Activated CD4-positive, CD25-positive, alpha-beta regulatory T cell (primary cell): ENCODE measurements at places on chromosomes 4 and X.

DNA sequence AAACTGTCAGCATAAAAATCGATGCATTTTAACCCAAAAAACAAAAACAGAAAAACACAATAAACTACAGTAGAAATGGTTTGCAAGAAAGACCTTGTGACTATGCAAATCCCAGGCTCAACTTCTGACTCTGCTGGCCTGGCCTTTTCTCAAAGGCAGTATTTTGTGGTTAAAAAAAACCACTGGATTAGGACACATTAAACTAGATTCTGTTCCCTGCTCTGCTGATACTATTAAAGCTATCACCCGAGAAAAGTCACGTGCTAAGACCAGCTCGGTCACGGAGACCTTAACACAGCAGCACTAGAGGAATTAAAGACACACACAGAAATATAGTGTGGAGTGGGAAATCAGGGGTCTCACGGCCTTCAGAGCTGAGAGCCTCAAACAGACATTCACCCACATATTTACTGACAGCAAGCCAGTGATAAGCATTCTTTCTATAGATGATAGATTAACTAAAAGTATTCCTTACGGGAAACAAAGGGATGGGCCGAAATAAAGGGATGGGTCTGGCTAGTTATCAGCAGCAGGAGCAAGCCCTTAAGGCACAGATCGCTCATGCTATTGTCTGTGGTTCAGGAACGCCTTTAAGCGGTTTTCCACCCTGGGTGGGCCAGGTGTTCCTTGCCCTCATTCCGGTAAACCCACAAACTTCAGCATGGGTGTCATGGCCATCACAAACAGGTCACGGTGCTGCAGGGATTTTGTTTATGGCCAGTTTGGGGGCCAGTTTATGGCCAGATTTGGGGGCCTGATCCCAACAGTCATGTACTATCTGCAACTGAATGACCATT, 16.1 kb downstream of the CBR4 start:
- no peak for DNase-seq

DNA sequence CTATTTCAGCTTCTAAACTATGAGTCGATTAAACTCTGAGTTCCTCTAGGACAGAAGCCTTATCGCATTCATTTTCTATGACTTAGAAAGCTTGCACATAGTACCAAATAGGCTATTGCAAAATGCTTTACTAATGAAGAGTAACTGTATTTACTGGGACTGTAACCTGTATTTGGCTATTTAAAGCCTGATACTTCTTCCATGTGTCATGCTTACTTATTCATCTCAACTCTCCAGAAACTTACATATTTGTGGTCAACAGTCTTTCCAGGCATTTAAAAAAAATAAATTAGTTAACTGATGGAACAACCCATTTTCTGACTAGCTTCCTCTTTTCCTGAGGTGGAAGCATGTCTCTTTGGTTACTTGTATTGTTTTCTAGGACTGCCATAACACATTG, 467.9 kb downstream of the PCDH11X start:
- no peak for DNase-seq

- no peak for DNase-seq
Observed at GRCh38 chr4:6493658-6494304, 21.4 kb upstream of the PPP2R2C start.

DNA sequence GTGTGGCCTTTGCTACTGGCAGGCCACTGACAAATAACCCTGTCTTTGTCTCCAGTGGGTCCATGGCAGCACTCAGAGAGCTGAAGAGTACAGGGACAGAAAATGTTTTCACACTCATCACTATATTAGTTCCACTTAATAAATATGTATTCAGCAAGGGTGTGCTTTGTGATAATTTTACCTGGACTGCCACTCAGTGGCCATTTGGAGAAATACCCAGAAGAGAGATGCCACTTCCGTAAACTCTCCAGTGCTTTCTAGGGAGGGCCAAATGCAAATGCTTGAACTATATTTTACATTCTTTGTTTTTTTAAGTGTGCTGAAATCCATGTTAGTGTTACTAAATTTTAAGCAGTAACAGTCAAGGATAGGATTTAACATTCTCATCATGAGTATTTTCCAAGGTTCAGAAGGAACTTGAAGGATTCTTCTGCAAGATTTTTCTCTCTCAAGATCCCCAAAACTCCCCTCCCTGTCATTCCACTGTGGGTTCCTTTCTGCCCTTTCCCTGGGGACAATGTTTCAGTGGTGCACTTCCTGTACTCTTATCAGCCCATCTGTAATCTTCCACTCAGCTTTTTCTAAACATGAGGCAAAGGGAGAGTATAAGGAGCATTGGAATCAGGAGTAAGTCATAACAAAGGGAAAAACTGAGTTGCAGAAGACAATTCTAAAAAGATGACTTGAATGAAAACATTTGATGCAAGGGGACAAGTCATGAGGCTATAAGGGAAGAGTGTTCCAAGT, 46.0 kb downstream of the TFDP3 start:
- no peak for DNase-seq

GRCh38 chr4:87053802-87054767, 119.3 kb downstream of the AFF1 start:
- DNase-seq = no peak
